ENCODE measurements at places on chromosomes 5 and 9.

GRCh38 chr5:135467051-135467625 is 15.0 kb upstream of the TIFAB start:
- DNase-seq: no peak

DNA sequence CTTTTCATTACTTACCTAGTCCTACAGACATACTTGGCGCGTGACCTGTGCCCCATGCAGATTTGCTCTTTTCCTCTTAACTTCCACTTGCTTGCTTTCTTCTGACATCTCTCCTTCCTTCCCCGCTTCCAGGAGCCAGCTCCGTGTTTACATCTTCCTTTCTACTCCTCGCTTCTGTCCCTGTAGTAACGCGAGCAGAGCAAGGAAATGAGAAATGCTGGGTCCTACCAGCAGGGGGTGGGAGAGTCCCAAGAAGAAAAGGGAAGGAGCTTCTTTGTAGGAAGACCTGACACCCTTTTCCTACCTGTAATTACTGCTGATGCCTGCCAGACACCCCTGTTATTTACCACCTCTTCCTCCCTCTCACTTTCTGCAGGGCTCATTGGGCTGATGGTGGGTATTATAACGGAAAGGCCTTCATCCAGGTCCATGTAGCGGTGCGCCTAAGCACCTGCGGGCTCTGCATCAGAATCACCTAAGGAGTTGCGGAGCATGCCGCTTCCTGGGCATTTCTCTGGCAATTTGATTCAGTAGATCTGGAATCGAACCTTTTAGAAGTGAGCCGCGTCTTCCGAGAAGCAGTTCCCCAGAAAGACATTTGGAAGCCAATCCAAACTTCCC is 1260.8 kb upstream of the WWC1 start:
- no peak for DNase-seq

- no peak for DNase-seq
Observed at GRCh38 chr9:90741036-90741435, 60.6 kb upstream of the SYK start.

DNA sequence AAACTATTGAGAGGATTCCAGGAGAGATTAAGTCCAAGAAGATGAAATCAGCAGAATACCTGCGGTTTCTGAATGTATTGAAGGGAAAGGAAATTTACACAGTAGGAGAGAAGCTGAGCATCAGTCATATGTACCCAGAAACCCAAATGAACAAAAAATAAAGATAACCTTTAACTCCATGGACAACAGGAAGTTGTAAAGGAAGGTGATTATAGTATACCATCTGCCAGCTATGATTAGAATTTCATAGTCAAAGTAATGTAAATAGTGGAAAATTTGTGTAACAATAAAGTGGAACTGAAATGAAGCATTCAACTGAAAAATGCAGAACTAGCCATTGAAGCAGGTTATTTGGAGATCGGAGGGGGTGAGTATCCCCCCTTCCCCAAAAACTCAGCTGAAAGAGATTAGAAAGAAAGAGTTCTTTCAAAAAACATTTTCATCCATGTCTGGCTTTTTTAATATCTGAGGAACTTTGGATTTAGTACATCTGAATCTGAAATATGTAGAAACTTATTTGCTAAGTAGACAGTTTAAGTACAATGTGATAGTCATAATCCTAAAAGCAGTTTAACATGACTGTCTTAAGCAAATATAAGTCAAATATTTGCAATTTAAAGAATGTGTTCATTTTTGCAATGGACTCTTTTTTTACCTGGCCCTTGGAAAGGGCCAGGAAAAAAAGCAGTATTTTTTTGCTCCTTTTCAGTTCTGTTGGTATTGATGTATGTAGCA is 58.4 kb downstream of the APC start:
- DNase-seq: peak; percentile 41

GRCh38 chr5:147699496-147700088 is 82.9 kb downstream of the JAKMIP2 start:
- DNase-seq: no peak

DNA sequence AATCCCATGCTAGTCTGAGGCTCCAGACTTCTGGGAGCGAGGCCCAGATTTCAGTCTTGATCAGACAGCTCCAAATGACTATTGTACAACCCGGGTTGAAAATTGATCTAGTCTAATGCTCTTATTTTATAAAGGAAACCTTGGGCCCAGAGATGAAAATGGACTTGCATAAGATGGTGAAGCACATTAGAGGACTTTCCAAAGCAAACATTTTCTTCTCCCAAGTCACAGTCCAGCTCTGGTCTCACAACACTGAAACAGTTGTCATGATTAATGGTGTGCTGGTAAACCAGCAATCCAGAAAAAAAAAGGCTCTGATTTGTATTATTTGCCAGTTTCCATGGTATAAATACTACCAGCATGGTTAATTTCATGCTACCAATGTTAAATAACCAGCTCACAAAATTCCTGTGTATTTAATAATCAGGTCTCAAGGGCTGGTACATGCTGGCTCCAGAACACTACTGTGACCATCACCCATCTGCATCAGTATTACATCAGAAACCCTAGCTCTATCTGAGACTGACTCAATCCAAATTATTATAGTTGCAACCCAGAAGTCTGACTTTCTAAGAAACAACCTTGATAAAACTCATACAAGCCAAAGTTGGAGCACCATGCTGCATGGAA is 32.5 kb upstream of the ABLIM3 start:
- no peak for DNase-seq

DNA sequence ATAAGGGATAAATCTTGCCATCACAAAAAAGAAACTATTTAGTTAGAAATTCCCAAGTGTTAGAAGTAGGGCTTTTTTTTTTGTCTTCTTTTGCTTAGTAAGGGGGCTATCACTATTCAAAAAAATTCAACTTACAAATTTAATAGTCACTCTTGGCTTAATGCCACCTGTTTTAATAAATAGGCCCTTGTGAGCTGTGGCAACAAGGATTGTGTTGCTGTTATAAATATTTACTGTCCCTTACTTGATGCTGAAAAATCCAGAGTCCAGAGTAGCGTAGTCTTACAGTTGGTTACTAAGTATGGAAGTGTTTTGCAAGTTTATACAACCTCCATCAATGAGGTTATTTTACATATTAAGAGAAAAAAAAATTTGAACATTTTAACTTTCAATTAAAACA is 21.4 kb upstream of the CEP78 start:
- no peak for DNase-seq

- DNase-seq: no peak
Observed at GRCh38 chr9:137953683-137954438, 76.3 kb downstream of the CACNA1B start.

DNA sequence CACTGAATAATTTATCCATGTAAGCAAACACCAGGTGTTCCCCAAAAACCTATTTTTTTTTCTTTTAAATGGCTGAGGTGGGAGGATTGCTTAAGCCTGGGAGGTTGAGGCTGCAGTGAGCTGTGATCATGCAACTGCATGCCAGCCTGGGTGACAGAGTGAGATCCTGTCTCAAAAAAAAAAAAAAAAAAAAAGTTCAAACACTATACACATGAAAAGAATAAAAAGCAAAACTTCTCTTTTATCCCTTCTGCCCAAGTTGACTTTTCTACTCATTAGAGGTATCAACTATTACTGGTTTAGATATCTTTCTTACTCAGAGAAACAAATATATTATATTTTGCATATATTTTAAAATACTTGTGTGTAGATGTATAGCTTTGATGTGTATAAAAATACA is 17.8 kb downstream of the DCTN4 start:
- DNase-seq: no peak

GRCh38 chr5:81835814-81836367 is 85.0 kb upstream of the SSBP2 start:
- DNase-seq: no peak

Measured in B cell (primary cell).